ENCODE measurements at places on chromosomes 1 and 21. TPM values are rescaled to one million over a fixed set of nuclear protein-coding genes. Genes with fewer than 3 reads are reported as not detected.

DNA sequence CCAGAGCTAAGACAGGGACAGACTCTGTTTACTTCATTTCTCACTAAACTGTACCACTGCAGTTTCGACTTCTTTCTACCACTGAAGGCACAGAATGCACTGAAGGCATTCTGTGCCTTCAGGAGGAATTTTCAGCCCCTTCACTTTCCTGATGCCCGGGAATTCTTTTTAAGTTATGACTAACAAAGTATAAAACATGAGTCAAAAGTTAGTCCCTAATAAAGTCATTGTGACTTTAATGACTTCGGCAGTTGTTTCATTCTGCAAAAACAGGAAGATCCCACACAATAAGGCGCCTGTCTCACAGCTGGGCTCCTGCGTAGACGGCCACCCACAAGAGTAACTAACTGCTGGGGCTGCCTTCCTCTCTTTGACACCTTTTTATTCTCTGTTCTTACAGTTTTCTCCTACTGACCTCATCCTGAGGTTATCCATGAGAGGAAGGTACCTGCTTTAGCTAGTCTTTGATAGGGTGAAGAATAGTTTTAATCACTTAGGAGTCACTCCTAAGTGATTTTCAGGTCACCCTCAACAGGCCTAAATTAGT lies 183.9 kb upstream of the SGIP1 start:
- peak; percentile 54 for DNase-seq

DNA sequence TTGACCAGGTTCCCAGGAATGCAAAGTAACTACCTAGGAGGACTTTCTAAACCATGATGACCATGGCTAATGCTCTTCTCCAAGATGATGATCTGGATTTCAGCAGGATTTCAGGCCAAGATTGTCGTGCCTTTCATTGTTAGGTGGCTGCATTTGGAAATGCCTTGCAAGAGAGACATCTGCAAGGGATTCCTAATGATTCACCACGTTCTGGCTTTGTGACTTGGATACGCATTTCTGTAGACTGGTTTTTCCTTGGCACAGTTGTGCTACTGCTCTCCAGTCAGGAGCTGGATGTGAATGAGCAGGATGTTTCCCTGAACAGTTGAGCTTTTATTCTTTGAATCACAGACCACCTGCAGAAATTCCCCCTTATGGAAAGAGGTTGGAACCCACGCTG lies 212.4 kb downstream of the BACH1 start:
- no peak for DNase-seq

DNA sequence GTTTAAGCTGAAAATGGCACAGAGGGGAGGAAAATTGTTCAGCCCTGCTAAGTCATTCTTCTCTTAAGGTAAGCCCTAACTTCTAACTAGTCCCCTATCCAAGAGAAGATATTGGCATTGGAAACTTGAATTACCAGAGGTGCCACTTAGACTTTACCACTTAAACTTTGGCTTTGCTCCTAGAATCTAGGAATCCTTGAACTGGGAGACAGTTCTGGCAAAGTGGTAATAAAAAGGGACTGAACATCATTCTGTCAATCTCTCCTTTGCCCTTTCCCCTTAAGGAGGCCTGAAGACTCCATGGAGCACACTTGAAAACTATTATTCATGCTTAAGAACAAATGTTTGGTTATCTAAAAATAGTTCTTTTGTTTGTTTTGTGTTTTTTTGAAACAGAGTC lies 8.4 kb downstream of the ATP1A4 start:
- no peak for DNase-seq

Gene AUNIP
- 5.7 TPM for total RNA-seq
